SK-N-SH (cell line): ENCODE measurements at places on chromosomes 4 and X.

GRCh38 chr4:89860971-89861370, 24.0 kb upstream of the SNCA start:
- no peak for DNase-seq

DNA sequence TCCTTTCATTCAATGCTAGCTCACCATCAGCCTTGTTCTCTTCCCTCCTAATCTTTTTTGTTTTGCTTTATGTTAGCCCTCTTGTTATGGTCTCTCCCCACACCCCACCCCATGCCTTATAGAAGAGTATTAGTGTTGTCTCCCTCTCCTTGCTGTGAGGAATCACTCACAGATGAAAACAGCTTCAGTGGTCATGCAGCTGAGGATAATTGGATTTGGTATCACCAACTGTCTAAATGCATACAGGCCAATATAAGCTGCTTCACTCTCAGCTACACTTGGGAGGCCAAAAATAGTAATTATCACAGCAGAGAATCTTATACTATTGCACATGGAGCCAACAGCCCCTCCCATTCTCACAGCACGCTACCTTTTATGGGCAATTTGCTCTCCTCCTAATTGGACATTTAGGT, 494.6 kb upstream of the FAM241A start:
- no peak for DNase-seq

DNA sequence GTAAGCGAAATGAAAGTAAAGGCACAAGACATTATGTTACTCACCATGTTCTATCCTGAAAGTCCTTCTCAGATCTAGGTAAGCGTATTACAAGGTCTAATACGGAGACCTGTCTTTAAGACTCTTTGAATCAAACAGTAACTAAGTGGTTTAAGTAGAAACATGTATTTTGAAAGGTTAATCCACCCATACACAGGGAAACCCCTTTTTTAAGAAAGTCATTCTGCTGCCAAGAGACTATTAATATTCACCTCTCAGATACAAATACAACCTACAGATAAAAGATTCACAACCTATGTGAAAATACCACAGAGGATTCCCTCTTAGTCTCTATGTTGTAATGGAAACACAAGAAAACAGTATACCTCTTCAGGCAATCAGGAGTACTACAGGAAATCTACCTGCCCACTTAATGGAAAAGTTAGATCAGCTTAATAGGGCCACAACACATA, 63.2 kb upstream of the TNIP3 start:
- no peak for DNase-seq

GRCh38 chr4:85968945-85969819, 390.7 kb downstream of the MAPK10 start:
- peak; percentile 31 for DNase-seq

DNA sequence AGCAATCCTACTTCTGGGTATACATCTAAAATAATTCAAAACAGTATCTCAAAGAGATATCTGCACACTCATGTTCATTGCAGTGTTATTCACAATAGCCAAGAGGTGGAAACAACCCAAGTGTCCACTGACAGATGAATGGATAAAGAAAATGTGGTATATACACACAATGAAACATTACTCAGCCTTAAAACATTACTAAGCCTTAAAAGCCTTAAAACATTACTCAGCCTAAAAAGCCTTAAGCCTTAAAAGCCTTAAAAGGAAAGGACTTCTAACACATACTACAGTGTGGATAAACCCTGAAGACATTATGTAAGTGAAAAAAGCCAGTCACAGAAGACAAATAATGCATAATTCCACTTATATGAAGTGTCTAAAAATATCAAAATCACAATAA, 40.3 kb upstream of the TFDP3 start:
- DNase-seq, result no peak

DNA sequence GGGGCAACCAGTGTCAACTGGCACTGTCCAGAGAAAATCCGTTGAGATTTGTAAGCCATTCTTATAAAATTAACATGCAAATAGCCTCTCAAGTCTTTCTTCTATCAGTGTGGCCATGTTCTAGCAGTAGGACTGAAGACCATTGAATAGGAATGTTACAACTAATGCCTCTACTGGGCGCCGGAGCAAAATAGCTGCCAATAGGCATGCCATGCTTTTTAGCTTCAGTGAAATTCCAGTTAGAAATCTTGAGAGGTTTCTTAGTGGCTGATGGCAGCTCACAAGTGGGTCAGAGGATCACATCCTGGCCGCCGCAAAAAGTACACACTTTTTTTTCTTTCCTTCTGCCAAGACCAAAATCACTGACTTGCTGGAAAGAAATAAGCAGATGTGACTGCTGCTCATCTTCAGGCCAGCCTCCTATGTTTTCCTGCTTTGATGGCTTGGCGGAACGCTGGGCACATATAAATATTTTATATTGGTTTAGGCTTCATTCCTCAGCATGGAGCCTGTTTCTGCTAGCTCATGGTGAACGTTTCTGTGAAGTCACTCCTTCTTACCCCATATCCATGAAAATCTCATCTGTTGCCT, 293.1 kb downstream of the TENM3 start:
- no peak for DNase-seq

DNA sequence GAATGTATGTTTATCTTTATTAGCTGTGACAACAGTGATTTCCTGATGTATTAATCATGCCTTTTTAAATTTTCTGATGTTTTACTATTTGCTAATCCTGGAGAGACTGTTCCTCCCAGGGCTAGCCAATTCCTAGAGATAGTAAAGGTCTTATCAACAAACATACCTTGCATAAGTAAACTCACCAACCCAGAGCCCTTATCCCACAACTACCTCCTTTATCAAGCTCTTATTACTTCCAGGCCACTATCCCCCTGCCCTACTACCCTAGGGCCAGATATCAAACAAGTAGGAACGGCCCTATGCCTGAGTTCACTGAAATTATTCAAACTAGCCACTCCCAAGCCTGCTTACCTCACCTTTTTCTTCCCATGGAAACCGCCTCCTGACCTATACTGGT, 58.2 kb upstream of the NPNT start:
- no peak for DNase-seq

- no peak for DNase-seq
Measured at GRCh38 chrX:134542485-134542884, 82.5 kb downstream of the HPRT1 start.

DNA sequence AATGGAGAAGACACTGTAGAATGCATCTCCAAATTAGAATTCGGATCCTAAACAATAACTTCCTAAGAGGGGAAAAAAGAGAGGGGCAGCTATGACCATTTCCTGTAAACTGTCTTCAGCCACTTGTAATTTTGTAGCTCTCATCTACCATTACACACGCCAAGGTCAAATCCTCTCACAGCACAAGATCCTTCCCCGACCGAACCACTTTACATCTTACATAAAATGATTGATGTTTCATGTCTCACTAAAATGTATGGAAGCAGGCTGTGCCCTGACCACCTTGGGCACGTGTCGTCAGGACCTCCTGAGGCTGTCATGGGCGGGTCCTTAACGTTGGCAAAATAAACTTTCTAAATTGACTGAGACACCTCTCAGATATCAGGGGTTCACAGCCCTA, 24.1 kb upstream of the PBDC1 start:
- no peak for DNase-seq

- DNase-seq, result no peak
Measured at GRCh38 chr4:119103263-119103662, 32.4 kb upstream of the MYOZ2 start.

DNA sequence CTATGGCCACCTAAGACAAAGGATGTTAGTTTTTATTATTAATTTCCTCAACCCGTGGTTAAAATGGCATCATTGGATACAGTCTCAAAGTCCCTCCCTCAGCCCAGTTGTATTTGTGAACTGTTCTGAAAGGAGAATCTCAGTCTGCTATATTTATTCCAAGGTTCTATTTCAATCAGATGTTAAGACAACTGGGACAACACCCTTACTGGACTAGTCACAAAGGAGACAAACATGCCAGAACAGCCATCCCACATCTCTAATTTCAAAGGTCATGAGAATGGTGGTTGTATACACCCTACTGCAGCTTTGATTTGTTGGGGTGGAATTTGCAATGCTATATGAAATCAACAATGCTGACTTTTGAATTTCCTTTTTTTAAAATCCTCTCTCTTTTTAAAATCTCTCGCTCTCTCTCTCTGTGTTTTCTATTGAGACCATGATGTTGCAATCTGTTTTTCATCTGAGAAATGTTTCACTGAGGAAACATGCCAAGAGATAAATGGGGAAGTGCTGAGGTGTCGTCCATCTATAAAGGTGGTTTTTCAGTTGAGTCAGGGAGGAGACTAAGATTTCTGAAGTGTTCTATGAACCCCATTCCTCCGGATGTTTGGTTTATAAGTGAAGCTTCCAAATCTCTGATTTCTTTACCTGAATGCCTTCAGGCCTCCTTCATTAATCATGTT, 201.5 kb upstream of the GATB start:
- DNase-seq, result no peak

GRCh38 chr4:168197926-168198325, 105.6 kb downstream of the ANXA10 start:
- no peak for DNase-seq

- DNase-seq, result no peak
Measured at GRCh38 chrX:118360429-118361125, 14.7 kb downstream of the WDR44 start.

- DNase-seq, result no peak
Measured at GRCh38 chr4:124459941-124460310, 252.6 kb downstream of the ANKRD50 start.
